ENCODE measurements at places on chromosomes 2 and 18. TPM values are rescaled to one million over a fixed set of nuclear protein-coding genes. Genes with fewer than 3 reads are reported as not detected.

GRCh38 chr2:210956101-210956500, 399.7 kb downstream of the CPS1 start:
- DNase-seq, result no peak

GRCh38 chr2:65434592-65435241, 2.3 kb upstream of the SPRED2 start:
- no peak for DNase-seq

GRCh38 chr18:49020621-49021021, 69.9 kb upstream of the SMAD7 start:
- peak; percentile 4 for DNase-seq

DNA sequence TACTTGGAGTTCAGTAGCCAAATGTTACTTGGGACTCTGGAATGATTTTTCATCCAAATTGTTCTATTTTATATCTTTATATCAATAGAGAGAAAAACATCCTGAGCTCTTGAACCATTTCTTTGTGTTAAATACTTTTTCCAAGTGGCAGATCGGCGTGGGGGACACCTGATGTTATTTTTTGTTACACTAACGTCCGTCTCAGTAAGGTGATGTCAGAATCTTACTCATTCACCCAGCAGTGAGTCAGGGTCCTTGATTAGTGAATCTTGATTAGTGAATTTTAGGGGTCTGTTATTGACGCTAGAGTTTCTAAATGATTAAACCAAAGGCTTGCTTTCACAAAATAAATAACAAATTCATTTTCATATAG, 1.7 kb downstream of the MIB1 start:
- no peak for DNase-seq

DNA sequence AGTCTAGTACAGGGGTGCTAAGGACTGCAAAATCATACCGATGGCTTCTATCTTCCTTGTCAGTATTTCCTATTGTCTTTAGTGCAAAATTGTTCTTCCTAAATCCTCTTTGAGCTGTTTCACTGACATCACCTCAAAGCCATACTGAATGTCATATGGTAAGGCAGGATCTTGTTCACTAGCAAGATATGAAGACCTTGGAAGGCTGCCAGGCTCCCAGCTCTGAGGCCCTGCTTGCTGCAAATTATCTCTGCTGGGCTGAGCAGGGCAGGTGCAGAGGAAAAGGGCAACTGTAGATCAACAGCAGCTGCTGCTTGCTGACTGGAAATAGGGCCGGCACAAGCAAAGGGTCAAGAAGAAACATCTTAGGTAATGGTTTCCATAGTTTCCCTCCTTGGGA, 58.2 kb downstream of the PMAIP1 start:
- peak; percentile 60 for DNase-seq

DNA sequence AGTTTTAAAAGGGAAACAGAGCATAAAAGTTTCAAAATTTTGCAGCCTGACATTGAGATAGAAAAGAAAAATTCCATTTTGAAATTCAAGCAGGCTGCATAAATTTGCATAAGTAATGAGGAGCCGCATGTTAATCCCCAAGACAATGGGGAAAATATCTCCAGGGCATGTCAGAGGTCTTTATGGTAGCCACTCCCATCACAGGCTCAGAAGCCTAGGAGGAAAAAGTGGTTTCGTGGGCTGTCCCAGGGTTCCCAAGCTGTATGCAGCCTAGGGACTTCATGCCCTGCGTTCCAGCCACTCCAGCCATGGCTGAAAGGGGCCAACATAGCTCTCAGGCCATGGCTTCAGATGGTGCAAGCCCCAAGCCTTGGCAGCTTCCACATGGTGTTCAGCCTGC, 108.8 kb downstream of the SLC4A10 start:
- DNase-seq, result no peak

The ANKMY1 gene
- 5.6 TPM for total RNA-seq

The DOK6 gene
- total RNA-seq, result not detected
